ENCODE measurements at places on chromosomes 13 and 19.

- H3K4me3 ChIP-seq = no peak overlapping the region
- no peak overlapping the region for H3K27ac ChIP-seq
- peak; percentile 46 for DNase-seq
- H3K36me3 ChIP-seq = peaks cover under 1% of the 10 kb centered on the region
- H3K27me3 ChIP-seq = no peaks in the 10 kb centered on the region
Observed at GRCh38 chr19:38809592-38810252, 3.0 kb downstream of the LGALS4 start.

DNA sequence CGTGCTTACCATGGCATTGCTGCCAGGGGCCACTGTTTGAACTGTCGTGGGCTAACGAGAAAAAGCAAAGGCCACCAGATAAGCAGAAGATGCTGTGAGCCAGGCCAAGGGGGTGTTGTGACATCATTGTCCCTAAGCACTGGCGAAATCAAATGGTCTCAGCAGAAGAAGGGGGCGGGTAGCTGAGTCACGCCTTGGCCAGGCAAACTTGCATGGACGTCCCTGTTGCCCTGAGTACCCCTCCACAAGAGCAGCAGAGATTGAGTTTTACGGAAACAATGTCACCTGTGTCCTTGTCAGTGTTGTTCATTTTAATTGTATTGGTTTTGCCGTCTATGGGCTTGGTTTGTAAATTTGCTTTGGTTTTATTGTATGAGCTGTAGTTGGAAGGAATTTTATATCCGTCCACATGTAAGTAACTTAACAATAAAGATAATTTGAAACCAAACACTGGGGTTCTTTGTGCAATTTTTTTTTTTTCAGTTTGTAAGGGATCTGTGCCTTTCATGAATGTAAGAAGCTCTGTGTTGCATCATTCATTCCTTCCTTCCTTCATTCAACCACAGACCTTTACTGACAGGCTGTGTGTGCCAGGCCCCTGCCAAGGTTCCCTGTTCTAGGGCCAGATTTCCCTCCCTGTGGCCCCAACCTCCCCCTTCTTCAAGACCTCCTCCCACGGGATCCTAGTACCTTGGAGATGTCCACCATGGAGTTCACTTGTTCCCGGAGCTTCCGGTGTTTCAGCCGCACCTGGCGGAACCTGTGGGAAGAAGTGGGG lies 12.3 kb downstream of the KCNN4 start:
- H3K27ac ChIP-seq = no peak overlapping the region
- peak; percentile 69 for DNase-seq
- no peaks in the 10 kb centered on the region for H3K36me3 ChIP-seq
- H3K27me3 ChIP-seq = no peaks in the 10 kb centered on the region

DNA sequence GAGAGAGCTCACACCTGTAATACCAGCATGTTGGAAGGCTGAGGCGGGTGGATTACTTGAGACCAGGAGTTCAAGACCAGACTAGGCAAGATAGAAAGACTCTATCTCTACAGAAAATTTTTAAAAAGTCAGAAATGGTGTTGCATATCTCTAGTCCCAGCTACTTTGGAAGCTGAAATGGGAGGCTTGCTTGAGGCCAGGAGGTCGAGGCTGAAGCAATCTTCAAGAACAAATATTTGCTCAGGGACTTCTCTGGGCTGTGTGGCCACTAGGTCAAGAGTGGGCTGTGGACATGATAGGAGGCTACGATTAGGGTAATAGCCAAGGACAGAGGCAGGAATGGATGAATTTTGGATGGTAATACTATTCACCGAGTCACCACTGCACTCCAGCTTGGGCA lies 135.8 kb upstream of the PEG3 start:
- peaks cover 8% of the 10 kb centered on the region for H3K27me3 ChIP-seq
- H3K36me3 ChIP-seq = no peaks in the 10 kb centered on the region
- no peak overlapping the region for H3K27ac ChIP-seq
- no peak for DNase-seq
- no peak overlapping the region for H3K4me3 ChIP-seq
- no peaks in the 10 kb centered on the region for H3K4me1 ChIP-seq

- H3K27ac ChIP-seq = no peak overlapping the region
- peaks cover 20% of the 10 kb centered on the region for H3K4me1 ChIP-seq
- H3K27me3 ChIP-seq = no peaks in the 10 kb centered on the region
- peaks cover 35% of the 10 kb centered on the region for H3K36me3 ChIP-seq
- no peak for DNase-seq
- no peak overlapping the region for H3K4me3 ChIP-seq
Observed at GRCh38 chr19:629961-630714, 3.2 kb downstream of the POLRMT start.

DNA sequence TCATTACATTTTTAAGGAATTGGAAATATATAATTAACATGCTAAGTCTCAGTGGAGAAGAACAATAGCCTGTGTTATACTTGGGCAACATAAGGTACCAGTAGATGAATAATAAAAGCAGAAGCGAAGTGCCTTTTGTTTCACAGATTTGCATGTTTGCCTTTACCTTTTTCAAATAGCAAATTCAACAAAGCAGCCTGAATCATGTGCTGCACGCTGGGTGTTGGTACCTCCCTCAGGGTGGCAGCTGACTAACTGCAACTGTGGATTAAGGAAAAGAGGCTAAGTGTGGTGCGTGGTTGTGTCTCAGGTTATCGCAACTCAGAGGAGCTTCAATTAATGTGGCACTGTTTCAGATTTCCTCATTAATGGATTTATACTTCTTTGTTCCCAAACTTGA lies 189.0 kb downstream of the LMO7 start:
- DNase-seq = no peak
- peaks cover 11% of the 10 kb centered on the region for H3K36me3 ChIP-seq

GRCh38 chr13:66689628-66690027 lies 540.5 kb downstream of the PCDH9 start:
- H3K4me3 ChIP-seq = no peak overlapping the region
- no peaks in the 10 kb centered on the region for H3K4me1 ChIP-seq
- no peaks in the 10 kb centered on the region for H3K27me3 ChIP-seq
- no peak overlapping the region for H3K27ac ChIP-seq
- H3K36me3 ChIP-seq = no peaks in the 10 kb centered on the region

- H3K36me3 ChIP-seq = no peaks in the 10 kb centered on the region
- H3K4me3 ChIP-seq = no peak overlapping the region
- peaks cover 24% of the 10 kb centered on the region for H3K27me3 ChIP-seq
- peaks cover 23% of the 10 kb centered on the region for H3K4me1 ChIP-seq
- H3K27ac ChIP-seq = no peak overlapping the region
Observed at GRCh38 chr19:1062387-1063029, 4.5 kb upstream of the ARHGAP45 start.
